ENCODE measurements at places on chromosomes 6 and 20.

- no peak for DNase-seq
Measured at GRCh38 chr6:168565112-168565511, 124.1 kb downstream of the SMOC2 start.

- DNase-seq: no peak
Measured at GRCh38 chr6:43741829-43742228, 28.2 kb upstream of the VEGFA start.

DNA sequence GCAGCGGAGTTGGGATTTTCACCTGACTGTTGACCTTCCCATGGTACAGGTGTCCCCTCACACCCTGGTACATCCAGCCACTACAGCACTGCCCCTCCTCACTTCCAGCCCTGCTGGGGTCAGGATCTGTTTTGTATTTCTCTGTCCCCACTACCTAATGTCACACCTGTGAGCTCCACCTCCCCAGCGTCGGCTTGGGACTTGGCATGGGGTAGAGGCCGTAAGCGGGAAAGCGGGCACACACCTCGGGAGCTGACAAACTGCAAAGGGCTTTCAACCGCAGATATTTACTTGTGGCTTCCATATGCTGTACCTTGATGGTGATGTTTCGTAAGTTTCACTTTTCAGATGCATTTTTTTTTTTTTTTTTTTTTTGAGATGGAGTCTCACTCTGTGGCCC lies 5.4 kb upstream of the CCN5 start:
- no peak for DNase-seq

DNA sequence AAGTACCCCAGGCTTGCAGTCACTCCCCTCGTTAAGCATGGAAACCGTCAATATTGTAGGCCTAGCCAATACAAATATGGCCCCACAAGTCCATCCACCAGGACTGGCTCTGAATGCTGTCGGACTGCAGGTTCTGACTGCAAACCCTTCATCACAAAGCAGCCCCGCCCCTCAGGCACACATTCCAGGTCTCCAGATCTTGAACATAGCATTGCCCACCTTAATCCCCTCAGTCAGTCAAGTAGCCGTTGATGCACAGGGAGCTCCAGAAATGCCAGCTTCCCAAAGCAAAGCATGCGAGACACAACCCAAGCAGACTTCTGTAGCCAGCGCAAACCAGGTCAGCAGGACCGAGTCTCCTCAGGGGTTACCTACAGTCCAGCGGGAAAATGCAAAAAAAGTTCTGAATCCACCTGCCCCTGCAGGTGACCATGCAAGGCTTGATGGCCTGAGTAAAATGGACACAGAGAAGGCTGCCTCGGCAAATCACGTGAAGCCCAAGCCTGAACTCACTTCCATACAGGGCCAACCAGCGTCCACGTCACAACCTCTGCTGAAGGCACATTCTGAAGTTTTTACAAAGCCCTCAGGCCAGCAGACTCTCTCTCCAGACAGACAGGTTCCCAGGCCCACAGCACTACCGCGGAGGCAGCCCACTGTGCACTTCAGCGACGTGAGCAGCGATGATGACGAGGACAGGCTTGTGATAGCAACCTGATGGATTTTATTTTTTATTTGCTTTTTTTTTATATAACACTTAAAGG lies 126.2 kb upstream of the EDN1 start:
- no peak for DNase-seq

DNA sequence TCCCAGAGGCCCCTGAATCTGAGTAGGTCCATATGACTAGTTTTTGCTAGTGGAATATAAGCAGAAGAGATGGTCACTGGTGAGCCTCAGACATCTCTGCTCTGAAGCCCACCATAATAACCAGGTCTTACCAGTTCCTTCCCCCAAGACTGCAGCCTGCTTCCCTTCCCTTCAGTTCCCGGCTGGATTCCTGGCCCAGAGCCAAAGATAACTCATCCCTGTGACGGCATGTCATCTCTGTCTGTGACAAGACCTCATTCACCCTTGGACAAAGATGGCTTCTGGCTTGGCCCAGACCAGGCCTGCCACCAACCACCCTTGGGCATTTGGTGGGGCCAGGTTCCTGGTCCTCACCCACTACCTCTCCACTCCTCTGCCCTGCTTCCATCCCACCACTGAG lies 145.5 kb upstream of the TOP1 start:
- DNase-seq: no peak

DNA sequence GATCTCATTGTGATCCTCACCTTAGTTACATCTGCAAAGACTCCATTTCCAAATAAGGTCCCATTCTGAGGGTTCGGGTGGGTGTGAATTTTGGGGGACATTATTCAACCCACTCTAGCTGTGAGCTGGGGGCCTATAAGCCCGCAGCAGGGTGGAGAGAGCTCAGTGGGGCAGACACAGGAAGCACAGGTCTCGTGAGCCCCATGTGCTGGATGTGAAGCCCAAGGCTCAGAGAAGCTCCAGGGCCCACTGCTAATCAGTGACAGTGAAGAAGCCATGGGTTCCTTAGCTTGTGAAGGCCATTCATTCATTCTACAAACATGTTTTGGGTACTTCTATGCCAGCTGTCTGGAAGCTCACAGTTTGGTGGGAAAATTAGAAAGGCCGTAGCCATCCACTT lies 47.5 kb downstream of the CHMP4B start:
- no peak for DNase-seq

DNA sequence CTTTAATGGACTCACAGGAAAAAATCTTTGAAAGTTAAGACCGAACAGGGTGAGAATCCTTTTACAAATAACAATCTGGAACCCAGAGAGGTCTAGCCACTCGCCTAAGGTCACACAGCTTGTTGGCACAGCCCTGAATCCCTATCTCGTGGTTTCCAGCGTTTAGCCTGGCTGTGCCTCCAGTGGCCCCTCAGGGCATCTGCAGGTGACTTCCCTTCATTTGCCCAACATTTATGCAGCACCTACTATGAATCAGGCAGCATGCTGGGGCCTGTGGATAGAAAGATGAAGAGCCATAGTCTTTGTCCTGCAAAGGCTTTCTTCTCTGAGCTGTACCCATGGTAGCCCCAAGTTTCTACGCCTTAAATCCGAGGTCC lies 2.6 kb upstream of the NR2E1 start:
- DNase-seq: no peak

GRCh38 chr6:140379919-140380318 lies 1005.5 kb upstream of the CITED2 start:
- DNase-seq: no peak

- DNase-seq: no peak
Measured at GRCh38 chr6:147662646-147663045, 154.2 kb downstream of the SAMD5 start.

GRCh38 chr6:87078983-87079616 lies 15.8 kb downstream of the CGA start:
- DNase-seq: peak; percentile 60

DNA sequence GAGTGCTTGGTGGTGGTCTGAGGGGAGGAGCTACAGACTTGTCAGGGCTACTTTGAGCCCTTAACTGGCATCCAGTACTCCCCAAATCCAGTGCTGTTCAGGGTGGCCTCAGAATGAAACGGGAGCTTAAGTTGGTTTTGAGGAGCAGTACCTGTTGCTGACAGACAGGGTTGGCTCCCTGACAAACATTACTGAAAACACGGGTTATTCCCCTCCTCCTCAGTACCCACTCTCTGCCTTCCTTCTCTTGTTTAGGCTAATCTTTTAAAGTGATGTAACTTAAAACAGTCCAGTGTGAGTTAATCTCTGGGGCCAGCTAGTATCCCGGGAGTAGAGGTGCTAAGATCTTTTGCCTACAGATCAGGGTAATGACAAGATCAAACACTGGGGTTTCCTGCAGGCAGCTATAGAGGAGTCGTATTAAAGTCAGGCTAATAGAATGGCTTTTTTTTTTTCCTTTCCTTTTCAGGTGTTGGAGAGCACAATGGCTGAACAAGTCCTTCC lies 3.7 kb downstream of the TNFAIP3 start:
- DNase-seq: no peak

DNA sequence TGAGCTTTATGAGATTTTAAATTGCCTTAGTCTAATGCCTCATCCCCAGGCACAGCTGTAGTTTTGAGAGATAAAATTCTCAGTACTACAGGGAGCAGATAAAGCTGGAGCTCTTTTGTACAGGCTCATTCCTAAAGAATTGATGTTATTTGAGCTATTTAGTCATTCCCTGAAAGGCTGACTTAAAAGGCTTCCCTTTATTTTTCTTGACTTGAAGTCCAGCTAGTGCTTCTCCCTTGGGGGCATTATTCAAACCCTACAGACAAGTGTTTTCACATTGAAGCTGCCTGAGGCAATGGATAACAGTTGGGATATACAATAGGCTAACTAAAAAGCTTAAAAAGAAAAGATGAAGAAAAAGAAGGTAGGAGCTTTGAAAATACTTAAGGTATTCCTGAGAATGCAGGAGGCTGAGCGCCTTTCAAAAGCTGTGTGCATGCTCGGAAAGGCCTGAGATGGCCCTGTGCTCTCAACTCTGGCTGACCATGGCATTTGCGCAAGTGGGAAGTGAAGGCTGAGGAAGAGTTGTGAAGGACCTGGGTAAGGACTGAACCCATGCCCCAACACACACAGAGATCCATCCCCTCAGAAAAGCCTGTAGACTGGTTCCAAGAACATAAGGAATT lies 315.1 kb downstream of the SMOC2 start:
- DNase-seq: no peak

DNA sequence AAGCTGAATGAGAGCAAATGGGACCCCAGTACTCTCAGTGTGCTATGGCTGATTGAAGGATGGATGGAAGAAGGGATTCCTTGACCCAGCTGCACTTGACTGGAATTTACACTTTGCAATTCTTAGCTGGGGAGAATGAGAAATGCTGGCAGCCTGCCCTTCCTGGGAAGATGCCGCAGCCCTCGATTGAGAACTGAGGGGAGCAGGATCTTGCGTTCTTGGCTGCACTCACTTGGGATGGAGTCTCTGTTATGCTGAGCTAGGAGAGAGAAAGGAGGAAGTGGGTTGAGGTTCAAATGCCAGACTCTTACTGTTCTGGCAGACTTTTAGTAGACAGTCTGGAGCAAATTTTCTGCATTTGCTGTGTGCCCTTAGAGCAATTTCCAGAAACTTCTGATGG lies 221.2 kb downstream of the FNDC1 start:
- no peak for DNase-seq

- DNase-seq: no peak
Measured at GRCh38 chr6:125728739-125729138, 20.7 kb upstream of the HEY2 start.

- no peak for DNase-seq
Measured at GRCh38 chr6:140773276-140773675, 1359.4 kb upstream of the GJE1 start.

DNA sequence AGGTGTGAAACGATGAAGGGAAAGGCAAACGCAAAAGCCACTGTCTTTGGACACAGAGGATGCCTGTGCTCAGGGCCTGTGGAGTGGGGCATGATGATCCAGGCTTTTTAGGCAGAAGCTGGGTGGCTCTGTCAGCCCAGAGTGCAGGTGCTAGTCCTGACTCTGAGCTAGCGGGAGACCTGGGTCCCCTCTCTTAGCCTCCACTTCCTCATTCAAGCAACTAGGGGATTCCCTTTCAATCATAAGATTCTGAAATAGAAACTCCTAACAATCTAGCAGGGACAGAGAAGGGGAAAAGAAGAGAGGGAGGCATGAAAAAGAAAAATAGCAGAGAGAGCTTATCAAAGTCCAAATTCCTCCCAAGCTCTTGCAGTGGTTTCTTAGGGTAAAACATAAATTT lies 7.6 kb upstream of the HIVEP2 start:
- DNase-seq: no peak

GRCh38 chr6:170151321-170151771 lies 139.5 kb downstream of the DLL1 start:
- no peak for DNase-seq

GRCh38 chr6:135036731-135037420 lies 17.7 kb downstream of the HBS1L start:
- no peak for DNase-seq

DNA sequence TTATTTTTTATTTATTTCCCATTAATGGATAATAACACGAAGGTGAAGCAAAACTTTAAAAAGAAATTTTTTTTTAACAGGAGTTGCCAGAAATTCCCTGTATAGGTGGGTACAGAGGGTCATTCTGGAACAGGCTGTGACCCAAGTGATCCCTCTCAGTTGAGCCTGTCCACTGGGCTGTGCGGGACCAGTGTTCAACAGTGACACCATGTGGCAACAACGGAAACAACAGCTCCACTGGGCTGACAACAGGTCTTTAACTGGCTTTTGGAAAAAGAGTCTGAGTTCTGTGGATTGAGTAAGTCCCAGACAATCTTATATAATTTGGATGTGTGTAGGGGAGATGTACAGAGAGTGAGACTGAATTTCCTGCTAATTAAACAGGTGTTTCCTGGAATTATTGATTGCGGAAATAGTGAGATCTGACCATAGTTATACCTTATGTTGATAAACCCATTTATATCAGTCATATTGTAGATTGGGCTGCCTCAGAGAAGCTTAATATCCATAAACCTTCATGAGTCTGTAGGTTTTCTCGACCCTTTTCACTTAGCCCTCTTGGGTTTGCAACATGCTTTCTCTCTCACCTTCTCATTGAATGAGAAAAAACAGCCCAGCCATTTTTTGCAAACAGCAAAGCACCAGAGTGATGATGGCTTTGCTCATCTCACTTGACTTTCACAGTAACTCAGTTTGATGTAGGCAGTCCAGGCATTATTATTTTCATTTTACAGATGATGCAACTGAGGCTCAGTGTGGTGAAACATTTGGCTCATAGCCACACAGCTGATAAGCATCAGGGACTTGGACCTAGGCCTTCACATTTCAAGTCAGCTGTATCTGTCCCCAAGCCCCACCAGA lies 17.5 kb downstream of the KIAA1755 start:
- no peak for DNase-seq

GRCh38 chr6:125499535-125499934 lies 197.8 kb upstream of the HDDC2 start:
- DNase-seq: no peak

- no peak for DNase-seq
Measured at GRCh38 chr20:15546525-15547023, 1026.7 kb downstream of the KIF16B start.

DNA sequence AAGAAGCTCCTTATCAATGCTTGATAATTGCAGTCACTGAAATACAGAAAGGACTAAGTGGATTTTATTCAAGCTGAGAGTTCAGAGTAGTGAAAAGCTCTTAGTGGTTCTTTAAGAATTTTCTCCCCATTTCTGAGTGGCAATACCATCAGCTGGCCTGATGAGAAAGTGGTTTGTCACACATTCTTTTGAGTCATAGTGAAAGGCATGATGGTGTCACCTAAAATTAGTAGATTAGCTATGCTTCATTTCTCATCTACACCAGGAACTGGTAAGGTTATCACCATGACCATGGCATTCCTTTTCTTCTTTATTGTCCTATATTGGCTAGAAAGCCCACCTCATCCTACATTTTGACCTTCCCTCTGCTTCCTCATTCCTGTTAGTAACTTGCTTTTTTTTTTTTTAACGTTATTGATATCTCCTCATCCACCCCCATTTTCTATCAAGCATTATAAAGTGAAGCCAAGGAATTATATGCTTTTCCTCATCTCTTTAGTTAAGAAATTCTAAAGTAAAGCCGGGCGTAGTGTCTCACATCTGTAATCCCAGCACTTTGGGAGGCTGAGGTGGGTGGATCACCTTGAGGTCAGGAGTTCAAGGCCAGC lies 67.4 kb upstream of the LOC128125822 start:
- DNase-seq: no peak

GRCh38 chr20:31949877-31950646 lies 1.8 kb downstream of the PDRG1 start:
- no peak for DNase-seq

All from activated CD4-positive, CD25-positive, alpha-beta regulatory T cell treated with anti-CD3 and anti-CD28 coated beads, Interleukin-2, amount 50 U/mL, for 72 hours (primary cell).